Left renal pelvis (tissue), 4 donors: ENCODE measurements at places on chromosomes 6 and 20.
A peak's percentile ranks its signal among the peaks of the same experiment; 100 is the strongest.

- DNase-seq = no peak
Observed at GRCh38 chr6:139710556-139710955, 336.1 kb upstream of the CITED2 start.

DNA sequence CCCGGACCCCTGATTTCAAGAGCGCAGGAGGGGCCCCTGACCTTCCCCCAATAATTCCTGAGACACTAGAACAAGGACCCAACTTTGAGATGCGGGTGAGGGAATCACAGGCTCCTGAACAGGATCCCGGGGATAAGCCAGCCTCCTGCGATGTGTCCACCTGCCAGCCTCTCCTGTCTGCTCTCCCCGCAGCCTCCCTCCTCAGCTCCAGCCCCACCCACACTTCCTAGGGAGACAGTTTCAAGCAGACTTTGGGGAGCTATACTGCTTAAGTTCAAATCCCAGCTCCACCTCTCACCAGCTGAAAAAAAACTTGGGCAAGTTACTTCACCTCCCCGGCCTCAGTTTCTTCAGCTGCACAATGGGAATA, 50.8 kb downstream of the GRM4 start:
- no peak for DNase-seq

GRCh38 chr6:118200160-118200559, 293.1 kb downstream of the SLC35F1 start:
- no peak for DNase-seq

DNA sequence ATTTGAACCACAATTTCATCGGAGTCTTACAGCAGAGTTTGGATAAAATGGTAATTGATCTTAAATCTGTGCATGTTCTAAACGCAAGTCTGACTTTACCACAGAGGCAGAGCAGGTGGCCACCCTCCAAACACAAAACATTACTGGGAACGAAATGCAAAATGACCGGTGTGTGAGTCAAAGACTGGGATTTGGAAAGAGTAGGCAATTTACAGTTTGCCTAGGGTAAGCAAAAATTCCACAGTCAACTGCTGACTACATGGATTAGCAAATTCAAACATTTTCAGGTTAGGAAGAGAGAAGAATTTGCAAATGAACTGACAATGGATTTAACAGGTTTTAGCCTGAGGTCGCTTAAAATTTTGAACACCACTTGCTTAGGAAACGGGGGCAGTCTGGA, 444.4 kb downstream of the HDGFL1 start:
- DNase-seq = no peak

DNA sequence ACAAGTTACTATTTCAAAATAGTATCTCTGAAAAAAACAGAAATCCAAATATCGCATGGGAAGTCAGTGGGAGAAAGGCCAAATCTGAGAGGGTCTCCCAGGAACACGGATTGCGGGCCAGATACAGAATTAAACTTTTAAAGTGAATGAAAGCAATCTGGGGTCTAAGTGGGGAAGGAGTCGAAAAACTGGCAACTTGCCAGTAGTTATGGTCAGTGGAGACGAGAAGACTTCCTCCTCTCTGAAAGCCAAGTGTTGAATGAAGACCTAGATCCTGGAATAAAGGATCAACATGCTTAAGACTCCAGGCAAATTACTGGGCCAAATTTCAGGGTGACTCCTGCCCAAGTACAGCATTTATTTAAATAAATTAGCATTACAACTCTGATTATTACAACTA, 123.6 kb downstream of the BFSP1 start:
- no peak for DNase-seq

DNA sequence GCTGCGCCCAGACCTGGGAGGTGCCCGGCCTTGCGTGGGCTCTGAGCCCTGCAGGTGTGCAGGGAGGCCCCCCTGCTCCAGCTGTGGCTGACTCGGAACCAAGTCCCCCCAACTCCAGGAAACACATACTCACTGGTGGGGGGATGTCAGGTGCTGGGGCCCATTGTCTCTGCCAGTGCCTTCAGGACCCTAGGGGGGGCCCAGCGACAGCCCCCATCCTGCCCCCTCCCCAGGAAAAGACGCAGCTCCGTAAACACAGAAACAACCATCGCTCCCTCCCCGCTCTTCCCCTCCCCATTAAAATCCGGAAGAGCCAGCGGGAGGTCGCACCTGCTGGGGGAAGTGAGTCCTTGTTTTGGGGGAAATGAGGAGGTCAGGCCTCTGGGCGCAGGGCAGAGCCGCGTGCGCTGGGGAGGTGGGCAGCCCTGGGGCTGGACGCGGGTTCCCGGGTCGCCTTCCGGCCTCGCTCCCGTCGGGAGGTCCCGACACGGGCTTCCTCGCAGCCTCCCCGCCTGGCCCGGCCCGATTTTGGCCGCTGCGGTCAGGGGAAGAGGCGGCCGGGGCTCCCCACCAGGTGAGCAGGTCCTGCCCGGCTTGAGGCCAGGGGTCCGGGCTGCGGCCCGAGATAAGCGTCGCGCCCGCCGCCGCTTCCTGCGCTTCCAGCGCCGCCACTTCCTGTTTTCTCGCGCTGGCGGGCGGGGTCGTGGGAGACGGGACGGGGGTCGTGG, 6.2 kb downstream of the C20orf204 start:
- DNase-seq = no peak

DNA sequence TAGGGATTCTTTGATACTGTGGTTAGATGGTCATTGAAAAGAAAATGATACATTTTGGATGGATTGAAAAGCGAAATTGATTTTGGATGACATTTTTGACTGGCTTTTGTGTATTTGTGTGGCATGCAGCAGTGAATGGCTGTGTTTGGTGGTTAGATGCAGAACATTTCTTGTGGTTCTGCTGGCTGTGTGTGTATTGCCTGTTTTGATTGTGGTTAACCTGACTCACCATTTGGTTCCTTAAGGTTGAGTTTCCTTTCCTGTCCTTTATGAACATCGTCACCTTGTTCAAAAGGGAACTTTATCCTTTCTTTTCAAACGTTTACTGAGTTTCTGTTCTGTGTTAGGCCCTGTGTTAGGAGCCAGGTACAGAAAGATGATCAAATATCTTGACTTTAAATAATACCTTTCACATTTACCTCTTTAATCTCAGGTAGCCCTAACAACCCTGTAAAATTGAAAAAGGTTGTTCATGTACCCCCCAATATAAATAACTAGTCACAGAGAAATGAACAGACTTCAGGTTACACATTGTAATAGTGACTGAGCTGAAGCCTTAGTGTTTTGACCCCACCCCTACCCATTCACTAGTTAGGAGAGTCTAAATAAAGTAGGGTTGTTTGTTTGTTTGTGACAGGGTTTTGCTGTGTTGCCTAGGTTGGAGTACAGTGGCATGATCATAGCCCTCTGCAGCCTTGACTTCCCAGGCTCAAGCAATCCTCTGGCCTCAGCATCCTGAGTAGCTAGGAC, 23.8 kb downstream of the ANKS1A start:
- no peak for DNase-seq

DNA sequence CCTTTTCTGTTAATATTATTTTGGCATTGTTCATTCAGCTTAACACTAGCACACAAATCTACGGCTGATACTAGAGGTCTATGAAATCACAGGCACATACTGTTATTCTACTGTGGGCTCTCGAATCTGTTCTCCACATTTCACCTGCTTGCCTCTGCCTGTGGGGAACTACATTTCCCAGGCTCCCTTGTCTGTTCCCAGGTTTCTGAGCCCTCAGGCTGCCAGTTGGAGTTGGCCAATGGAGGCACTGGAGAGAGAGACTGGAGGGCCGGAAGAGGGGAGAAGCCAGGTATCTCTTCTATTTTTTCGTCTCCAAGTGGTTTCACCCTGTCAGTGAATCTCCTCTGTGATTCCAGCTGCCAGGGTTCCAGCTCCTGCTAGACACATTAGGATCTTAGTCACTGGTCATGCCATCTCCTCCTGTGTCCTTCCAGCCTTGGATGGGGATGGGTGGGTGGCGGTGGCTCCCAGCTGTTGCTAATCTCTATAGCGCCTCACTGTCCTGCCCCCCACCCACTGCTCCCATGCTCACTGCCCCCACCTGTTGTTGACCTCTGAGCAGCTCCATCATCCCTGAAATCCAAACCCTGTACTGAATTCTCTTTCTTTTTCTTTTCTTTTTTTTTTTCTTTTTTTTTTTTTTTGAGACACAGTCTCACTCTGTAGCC, 188.2 kb downstream of the LRFN2 start:
- DNase-seq = no peak

- no peak for DNase-seq
Observed at GRCh38 chr20:55079917-55080316, 604.5 kb downstream of the DOK5 start.

DNA sequence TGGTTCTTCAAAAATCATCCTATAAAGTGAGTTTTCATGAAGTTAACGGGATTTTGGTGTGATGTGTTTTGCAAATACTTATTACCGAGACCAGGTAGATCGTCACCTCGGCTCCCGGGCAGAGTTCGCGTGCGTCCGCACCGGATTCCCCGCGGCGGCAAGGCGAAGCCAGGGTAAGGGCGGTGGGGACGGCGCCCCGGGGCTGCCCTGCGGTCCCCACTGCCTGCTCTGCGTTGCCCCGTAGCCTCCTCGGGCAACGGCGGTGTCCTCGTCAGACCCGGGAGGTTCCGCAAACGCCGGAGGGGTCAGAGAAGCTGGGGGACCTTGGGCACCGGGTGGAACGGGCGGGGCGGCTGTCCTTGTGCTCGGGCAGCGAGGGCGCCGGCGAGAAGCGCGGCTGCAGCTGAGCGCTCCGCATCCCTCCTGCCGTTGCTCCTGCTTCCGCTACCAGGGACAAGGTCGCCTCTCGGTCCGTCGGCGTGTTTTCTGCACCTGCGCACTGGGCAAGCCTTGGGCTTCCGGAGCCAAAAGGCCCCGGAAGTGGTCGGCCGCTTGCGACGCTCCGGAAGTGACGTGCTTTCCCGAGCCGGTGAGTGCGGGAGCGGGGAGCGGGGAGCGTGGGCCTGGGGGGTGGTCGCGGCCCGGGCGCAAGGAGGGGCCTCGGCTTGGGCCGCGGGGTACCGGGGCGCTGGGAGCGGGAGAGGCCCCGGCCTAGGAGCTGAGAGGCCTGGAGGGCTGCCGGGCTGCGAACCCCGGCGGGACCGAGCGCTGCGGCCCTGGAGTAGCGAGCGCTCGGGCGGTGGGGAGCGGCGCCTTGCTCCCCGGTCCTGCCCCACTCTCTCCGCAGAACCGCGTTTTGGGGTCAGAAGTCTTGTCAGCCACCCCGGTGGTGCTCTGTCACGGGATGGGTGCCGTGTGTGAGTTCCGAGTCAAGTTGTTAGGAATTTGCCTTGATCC, at the start of gene MTG2:
MTG2 (plus strand) TSS at position 560 of the 957 bp plus-strand sequence. CDS start 10,393 bp downstream, outside the sequence.
- DNase-seq = peak; percentile 88

- DNase-seq = no peak
Observed at GRCh38 chr6:6998194-6998569, 109.6 kb upstream of the RREB1 start.

DNA sequence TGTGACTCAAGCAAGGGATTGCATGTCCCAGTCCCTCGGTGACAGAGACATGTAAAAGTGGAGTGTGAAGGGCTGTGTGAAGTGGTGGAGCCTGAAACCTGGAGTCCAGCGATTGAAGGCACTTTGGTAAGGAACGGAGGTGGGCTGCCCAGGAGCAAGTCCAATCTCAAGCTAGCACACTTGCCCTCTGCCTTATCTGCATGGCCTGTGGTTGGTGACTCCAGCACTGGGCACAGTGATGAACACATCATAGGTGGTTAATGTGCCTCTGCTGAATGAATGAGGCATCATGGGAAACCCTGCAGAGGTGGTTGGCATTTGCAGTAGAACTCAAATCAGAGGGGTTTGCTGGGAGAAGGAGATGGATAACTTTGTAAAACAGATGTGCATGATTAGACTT, 14.9 kb upstream of the ULBP3 start:
- DNase-seq = no peak

GRCh38 chr6:82385961-82386360, 22.3 kb downstream of the TPBG start:
- DNase-seq = no peak

DNA sequence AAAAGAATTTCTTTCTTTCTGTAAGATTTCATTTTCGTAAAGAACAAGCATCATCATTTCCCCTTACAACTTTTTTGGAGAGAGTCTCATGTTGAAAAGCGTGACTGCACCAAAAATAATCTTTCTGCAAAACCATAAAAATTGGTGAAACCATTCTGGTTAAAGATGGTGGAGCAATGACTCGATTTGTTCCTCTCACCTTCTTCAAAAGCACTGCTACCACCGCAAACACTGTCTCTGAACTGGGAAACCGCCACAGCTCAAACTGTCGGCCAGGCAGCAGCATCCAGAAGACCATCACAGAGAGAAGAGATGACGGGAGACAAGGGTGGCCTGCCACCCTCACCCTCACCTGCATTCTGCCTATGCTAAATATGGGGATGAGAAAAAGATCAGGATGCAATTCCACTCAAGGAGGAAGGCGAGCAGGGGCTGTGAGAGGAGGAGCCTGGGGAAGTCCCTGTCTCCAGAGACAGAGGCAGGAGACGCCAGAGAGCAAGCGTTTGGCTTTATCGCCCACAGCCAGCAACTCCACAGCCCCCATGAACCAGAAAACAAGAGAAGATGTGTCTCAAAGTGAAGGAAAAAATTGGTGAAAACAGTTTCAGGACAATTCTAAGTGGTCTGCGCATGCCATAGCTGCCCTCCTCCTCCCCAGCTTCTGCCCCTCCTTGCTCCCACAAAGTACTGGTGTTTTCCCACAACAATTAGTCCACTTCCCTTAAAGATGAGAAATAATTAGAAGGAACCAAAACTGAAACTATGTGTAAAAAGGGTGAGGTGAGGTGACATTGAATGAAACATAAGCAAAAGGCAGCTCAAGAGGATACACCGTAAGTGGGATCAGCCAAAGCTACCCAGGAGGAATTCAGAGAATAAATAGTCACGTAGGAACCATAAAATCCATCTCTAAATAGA, 255.5 kb downstream of the KIF16B start:
- no peak for DNase-seq

GRCh38 chr20:12316794-12317193, 399.1 kb downstream of the BTBD3 start:
- DNase-seq = no peak

GRCh38 chr20:49928411-49929141, 7.6 kb upstream of the RNF114 start:
- DNase-seq = no peak

DNA sequence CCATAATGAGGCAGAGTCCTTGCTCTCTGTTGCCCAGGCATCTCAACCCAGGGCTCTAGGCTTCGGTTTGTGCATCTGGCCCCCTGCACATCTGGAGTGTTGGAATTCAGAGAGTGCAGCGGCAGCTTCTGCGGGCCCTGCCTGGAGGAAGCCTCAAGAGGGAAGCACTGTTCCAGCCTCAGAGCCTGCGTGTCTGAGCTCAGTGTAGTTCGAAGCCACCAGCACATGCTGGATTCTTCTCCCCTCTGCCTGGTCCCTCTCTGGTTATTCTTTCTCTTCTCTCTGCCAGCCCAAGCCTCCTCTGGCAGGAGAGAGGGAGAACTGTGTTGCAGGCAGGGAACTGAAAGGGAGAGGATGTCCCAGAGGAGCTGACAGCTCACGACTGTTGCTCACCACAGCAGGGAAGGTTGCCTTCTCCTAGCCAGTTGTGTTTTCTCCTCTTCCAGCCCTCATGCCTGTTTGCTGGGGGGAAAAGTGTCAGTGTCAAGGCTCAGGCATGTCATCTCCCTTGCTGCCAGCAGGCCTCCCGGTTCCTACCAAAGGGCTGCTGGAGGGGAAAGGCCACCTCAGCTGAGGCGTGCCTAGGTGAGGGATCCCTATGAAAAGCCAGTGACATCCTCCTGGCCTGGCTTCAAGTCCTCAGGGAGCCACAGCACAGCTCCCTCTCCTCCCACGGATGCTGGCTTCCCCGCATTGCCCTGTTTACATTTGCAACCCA, 126.0 kb upstream of the LRFN2 start:
- DNase-seq = no peak
